ENCODE measurements at places on chromosomes 11 and 22.
A peak's percentile ranks its signal among the peaks of the same experiment; 100 is the strongest.

GRCh38 chr11:792873-793272, 3.0 kb upstream of the CEND1 start:
- no peak for DNase-seq

DNA sequence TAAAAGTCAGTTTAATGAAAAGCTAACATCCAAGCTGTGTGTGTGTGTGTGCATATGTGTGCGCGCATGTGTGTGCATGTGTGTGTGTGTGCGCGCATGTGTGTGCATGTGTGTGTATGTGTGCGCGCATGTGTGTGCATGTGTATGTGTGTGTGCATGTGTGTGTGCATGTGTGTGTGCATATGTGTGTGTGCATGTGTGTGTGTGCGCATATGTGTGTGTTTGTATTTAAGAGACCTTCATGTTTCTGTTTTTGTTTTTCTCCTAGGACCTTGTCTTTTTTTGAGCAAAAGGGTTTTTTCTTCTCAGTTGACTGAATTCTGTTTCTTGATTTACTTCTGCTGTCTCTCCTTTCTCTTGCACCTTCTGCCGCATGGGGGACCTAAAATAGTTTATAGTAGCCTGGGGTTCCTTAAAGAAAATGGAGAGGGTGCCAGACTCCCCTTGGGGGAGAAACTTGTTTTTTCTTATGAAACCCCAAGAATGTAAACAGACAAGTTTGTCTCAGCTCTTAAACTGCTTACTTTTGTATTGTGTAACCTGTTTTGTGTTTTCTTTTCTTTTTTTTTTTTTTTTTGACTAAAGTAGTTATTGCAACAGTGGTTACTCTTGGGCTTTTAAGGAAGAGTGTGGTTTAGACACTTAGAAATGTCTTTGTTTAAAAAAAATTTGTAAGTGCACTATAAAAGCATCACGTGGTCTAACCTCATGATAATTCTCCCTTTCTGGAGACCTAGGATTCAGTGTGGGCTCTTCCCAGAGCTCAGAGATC, 53.0 kb downstream of the OSBPL5 start:
- DNase-seq, result no peak

GRCh38 chr11:117914398-117914761, 14.8 kb downstream of the TMPRSS13 start:
- DNase-seq, result peak; percentile 16

- DNase-seq, result no peak
Observed at GRCh38 chr11:113574171-113574570, 99.0 kb upstream of the DRD2 start.

GRCh38 chr22:47836957-47837356, 1074.5 kb downstream of the TBC1D22A start:
- no peak for DNase-seq

- DNase-seq, result no peak
Observed at GRCh38 chr11:3035333-3035732, 21.9 kb downstream of the CARS1 start.

All from activated naive CD4-positive, alpha-beta T cell treated with anti-CD3 and anti-CD28 coated beads, Interleukin-2, amount 50 U/mL, for 72 hours (primary cell).